ENCODE measurements at places on chromosomes 16 and 17.
A peak's percentile ranks its signal among the peaks of the same experiment; 100 is the strongest.

DNA sequence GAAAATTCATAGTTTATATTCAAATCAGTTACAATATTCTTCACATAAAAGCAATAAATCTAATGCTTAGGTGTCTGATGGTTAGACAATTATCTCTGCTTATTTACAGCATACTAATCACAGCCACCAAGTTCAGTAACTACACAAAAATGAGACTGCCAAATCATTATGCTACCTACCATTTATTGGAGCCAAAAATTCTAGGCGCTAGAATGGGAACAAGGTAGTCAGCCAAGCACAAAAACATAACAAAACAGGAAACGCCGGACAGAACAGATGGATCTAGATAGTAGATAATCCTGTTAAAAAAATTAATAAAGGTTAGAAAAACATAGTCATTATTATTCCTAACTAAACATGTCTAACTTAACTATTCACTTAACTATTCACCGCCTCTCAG is 3.6 kb downstream of the ARL6IP1 start:
- DNase-seq = no peak

DNA sequence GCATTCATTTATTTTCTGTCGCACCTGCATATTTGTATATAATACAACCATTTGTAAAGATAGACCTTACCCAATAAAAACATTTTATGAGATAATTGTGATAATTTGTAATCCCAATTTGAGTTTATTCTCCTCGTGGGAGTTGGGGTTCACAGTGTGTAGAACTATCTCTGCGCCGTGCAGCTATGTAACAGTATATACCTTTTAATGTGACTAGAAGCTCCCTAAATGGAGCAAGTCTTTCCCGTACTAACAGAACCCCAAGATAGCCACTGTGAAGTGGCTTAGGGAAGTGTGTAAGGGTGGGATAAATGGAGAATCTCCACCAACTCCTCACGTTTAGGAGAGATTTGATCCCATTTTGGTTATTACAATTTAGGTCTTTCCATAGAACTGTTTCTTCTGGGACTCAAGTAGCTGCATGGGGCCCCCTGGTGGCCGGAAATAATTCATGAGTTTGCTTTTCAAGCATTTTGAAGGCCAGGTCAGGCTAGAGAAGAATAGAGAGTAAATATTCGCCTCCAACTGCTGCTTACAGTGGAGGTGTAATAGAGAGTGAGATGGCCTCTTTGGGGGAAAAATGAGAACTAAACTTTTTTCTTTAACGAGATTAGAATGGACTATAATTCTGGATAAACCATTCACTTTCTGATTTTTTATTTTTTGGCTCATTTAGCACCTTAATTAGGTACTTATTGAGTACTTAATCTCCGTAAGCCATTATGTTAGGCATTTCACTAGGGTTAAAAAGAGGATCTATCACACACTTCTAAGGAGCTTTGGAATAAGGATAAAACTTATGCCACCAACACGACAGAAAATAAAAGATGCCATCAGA is 4.5 kb downstream of the TMEM100 start:
- DNase-seq = no peak

GRCh38 chr17:33753452-33753851 is 460.4 kb upstream of the ASIC2 start:
- no peak for DNase-seq

DNA sequence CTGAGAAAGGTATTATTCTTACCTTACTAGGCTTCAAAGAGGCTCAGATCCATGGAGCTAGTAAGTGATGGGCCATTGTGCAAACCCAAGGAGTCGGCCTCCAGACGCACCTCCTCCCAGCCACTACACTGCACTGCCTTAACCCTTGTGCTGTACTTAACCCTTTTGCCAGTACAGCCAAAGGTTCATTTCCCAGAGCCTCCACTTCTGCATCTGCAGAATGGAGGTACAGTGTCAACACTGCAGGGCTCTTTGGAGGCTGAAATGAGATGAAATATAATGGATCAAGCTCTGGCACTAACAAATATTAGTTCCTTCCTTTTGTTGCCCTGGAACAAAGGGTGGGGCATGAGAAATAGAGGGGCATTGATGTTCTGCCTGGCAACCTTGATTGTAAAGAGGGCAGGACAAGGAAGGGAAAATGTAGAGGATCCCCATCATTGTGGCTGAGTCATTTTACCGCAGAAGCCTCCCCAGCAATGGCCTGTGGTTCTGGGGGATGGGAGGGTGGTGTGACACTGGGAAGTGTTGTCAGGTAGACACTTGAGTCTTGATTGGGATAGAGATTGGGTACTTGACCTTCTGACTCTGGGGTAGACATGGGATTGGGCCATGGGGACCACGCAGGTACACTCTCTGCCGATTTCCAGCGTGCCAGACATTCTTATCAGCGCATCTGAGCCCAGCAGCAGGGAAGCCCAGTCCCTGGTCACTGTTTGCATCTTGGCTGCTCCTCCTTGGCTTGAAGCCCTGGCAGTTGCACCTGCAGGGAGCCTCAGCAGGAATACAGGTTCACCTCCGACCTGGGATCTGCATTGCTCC is 84.0 kb downstream of the MSI2 start:
- no peak for DNase-seq

GRCh38 chr17:77382356-77382911 is 241.7 kb downstream of the SEC14L1 start:
- DNase-seq = no peak

- DNase-seq = no peak
Observed at GRCh38 chr17:77352441-77352840, 211.7 kb downstream of the SEC14L1 start.

- DNase-seq = no peak
Observed at GRCh38 chr17:80838311-80839025, 153.2 kb upstream of the CHMP6 start.

GRCh38 chr17:59327121-59327980 is 4.1 kb upstream of the YPEL2 start:
- DNase-seq = no peak

GRCh38 chr17:55496094-55496881 is 15.0 kb downstream of the SMIM36 start:
- no peak for DNase-seq

DNA sequence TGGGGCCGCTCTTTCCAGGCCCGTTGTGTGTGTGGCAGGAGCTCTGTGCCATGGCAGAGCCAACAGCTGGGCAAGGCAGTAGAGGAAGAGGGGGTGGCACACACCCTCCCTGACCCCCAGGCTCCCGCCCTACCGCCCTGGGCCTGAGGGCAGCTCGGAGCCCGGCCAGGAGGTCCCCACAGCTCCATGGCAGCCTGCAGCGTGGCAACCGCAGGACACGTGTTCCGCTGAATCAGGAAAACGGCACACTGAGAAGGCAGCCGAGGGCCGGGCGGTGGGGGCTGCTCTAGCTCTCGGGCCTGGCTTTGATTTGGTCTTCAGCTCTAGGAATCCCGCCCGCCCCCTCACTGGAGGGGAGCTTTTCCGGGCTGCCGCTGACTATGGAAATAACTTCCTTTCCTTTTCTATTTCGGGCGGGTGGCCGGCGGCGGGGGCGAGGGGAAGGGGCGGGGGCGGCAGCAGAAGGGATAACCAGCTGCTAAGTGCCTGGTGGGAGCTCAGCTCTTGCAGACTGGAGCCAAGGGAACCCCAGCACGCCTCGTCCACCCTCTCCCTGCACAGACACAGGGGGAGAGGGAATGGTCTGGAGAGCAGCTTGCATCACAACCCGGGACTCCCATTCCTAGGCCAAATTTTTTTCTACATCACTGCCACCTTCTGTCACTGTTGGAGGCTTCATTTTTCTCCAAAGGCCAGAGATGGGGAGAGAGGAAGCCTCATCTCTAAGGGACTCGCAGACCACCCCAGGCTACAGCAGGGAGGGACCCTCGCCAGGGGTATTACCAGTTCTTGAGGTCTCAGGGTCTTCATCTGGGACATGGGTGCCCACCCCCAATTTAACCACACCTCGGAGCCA is 24.8 kb upstream of the MRPS23 start:
- peak; percentile 80 for DNase-seq

Measured in AG04449 (cell line).